Activated T-helper 2 cell treated with anti-CD3 and anti-CD28 coated beads, Interferon-gamma antibody, Interleukin-2, Interleukin-4, amounts not matched to agents 10 μg/mL and 5 μg/mL and 100 μg/mL, durations not matched to agents 14 hours and 24 hours and 36 hours (primary cell): ENCODE measurements at places on chromosomes 2 and 18.
A peak's percentile ranks its signal among the peaks of the same experiment; 100 is the strongest.

GRCh38 chr2:231425811-231426703 lies 30.5 kb downstream of the B3GNT7 start:
- DNase-seq, result no peak

GRCh38 chr2:54570321-54570855 lies 114.3 kb downstream of the SPTBN1 start:
- DNase-seq, result no peak

DNA sequence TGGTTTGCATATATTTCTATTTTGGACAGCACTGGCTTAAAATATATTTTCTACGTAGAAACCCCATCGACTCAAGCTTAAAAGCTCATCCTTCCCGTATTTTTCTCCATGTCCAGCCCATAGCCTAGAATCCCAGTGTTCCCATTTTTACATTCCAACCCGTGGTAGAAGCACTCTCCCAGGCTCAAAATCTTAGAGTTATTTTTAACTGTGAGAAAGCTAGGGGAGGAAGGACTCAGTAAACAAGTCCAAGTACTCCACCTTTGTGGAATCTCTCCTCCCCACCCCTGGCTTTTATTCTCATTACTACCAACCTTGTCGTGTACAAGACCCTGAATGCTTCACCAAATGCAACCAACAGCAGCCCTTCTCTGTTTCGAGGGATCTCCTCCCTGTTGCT lies 69.8 kb downstream of the KLF7 start:
- DNase-seq, result no peak

- no peak for DNase-seq
Observed at GRCh38 chr2:218219934-218220333, 2.9 kb downstream of the ARPC2 start.

- DNase-seq, result no peak
Observed at GRCh38 chr2:172196768-172197431, 94.2 kb upstream of the DLX2 start.

DNA sequence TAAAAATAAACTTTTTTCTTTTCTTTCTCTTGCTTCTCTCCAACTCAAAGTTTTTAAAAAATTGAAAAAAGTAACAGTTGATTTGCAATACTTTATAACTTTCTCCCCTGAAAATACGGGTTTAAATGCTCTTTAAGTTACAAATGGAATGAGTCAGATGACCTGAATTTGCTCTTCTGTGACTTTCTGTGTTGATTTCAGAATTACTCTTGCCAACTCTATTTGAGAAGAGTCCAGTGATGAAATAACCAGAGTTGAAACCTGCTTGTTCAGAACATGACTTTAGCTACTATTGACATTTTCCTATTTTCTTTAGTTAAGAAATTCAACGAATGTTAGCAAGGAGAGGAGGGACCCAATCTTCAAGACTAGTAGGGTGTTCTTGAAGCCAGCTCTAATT lies 146.1 kb upstream of the ZSWIM2 start:
- DNase-seq, result no peak

- no peak for DNase-seq
Observed at GRCh38 chr2:223047260-223047761, 4.7 kb upstream of the KCNE4 start.

DNA sequence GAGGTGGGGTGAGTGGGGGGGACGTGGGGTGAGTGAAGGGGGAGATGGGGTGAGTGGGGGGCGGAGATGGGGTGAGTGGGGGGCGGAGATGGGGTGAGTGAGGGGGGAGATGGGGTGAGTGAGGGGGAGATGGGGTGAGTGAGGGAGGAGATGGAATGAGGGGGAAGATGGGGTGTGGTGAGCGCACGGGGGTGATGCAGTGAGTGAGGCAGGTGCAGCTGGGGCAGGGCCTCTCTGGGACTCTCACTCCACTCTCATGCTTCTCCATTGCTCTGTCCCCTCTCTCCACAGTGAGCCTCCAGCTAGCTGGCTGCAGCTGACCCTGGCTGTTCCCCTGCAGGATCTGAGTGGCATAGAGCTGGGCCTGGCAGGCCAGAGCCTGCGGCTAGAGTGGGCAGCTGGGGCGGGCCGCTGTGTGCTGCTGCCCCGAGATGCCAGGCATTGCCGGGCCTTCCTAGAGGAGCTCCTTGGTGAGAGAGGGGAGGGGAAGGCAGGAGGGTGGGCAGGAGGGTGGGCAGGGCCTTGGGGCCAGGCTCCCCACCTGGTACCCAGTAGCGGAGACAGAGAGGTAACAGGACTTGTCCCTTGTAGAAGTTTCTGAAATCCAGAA lies 13.9 kb upstream of the SLC4A3 start:
- no peak for DNase-seq

DNA sequence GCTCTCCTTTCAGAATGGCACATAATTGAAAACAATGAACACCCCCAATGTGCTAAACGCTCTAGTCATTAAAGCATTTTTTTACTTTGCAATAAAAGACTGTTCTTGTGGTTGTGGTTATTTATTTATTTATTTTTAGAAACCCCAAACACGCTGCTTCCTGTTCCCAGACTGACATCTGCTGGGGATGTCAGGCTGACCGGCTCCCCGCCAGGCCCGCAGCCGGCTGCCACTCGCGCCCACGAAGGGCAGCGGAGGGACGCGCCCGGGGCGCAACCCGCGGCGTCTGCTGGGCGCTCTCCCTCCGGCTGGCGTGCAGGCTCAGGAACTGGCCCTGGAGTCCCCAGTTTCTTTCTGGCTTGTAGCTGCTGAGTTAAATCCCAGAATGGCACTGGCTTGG lies 83.1 kb upstream of the SP3 start:
- DNase-seq, result no peak

DNA sequence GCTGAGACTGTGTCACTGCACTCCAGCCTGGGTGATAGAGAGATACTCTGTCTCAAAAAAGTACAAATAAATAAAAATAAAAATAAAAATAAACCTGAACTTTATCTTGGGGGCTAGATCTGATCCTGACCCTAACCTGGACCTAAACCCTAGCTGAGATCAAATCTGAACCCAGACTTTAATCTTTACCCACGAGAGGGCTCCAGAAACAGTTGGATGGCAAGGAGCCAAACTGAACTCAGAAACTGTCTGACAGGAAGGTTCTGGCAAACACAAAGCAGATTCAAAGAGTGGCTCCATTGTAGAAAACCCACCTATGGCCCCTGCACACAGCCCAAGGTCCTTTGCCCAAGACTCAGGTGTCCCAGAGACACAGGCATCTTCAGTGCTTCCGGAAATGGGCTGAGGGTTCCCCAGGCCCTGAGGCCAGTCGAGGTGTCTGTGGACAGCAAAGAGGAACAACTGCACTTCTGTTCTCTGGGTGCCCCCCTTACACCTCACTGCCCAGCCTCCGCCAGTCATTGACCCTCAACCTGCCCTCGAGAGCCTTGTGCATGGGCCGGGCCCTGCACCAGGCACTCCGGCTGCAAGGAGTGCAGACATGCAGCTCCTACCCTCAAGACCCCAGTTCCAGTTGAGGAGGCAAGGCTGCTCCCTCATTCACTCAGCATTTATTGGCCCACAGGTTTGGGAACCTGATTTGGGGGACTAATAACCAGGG lies 95.2 kb downstream of the TFCP2L1 start:
- DNase-seq, result no peak

- DNase-seq, result no peak
Observed at GRCh38 chr2:62149708-62150107, 46.2 kb upstream of the B3GNT2 start.

- DNase-seq, result no peak
Observed at GRCh38 chr2:151523850-151524249, 114.1 kb downstream of the RIF1 start.

- DNase-seq, result no peak
Observed at GRCh38 chr2:178829981-178830380, 22.8 kb upstream of the TTN start.

DNA sequence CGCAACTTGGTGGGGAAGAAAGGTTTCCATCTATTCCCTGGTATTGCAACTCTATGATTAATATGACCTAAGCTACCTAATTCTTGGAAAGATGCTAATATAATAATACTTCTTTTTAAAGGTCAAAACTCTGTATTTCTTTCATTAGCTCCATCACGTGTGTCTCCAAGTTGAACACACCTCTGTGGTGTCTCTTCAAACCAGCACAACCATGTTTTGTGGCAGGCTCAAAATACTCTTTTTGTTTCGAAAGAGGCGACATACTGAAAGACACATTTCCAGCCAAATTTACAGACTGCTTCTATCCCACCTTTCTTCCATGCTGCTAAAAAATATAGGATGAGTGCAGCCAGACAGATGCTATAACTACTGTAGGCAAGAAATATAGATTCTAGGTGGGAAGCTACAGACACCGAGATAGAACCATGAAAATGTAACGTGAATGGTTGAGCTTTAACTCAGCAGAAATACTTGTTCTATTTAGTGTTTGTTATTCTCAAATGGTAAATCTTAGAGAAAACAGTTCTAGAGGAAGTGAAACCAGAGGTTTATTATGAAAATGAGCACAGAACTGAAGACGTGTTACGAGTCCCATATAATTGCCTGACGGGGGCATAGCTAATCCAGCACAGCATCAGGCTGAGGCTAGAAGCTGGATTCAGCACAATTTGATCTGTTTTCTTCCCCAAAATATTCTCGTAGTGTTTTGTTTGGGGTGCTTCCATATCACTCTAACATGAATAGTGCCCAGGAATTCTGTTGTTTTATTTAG lies 991.5 kb upstream of the FANCL start:
- DNase-seq, result no peak

DNA sequence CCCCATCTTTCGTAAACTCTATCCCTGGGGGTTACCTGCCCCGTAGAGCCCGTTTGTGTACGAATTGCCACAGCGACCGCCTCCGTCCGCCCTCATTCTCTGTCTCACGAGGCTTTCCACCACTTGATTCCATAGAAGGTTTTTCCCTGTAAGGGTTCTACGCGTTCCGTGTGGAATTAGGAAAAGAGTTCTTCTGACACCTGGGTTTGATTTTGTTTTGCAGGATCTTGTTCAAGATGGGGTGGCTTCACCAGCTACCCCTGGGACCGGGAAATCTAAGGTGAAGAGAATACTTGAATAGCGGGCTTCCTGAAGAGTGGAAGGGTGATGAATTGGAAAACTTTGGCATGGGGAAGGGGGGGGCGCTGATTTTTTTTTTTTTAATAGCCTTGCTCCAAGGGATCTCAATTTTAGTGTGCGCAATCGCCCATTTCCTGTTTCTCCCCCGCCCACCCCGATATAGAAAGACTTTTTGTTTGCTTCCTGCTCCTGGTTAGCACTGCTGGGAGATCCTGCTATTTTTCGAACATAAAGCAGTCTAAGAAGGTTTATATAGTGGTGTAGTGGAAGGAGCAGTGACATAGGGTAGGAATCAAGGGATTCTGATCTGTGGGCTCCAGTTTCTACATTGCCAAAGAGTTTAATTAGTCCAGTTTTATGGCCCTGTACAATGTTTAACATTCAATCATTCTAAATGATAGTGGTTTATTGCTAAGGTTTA lies 564 bp downstream of the GCC2 start:
- peak; percentile 14 for DNase-seq

DNA sequence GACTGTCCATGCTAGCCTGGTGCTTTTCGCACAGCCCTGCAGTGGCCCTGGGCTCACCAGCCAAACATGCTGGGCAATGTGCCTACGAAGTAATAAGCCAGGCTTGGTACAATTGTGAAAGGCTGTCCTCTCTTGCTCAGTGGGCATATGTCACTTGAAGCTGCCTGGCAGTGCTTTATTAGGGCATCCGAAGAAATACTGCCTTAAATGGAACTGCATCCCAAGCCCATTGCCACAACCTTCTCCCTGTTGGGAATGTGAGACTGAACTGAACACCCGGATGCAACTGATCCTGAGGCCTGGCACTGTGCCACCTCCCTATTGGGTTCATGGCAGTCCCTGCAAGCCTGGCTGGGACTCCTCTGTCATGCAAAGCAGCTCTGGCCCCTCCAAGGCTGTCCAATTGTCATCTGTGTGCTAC lies 15.9 kb downstream of the CAPG start:
- no peak for DNase-seq
